ENCODE measurements at places on chromosomes 7 and 10.

DNA sequence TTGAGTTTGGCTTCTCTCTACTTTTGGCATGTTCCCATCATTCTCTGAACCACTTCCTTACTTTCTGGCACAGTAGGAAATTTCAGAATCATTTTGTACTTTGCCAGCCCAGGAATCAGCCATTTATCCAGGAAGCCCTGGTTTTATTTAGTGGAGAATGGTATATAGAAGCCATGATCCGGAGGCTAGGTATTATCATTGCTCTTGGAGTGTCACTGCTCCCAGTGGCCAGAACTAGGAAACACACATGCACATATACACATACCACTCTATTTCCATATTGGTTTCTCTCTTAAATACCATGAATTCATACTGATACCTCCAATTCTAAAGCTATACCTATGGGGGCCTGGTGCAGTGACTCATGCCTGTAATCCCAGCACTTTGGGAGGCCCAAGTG lies 36.3 kb downstream of the SUFU start:
- no peak for DNase-seq

DNA sequence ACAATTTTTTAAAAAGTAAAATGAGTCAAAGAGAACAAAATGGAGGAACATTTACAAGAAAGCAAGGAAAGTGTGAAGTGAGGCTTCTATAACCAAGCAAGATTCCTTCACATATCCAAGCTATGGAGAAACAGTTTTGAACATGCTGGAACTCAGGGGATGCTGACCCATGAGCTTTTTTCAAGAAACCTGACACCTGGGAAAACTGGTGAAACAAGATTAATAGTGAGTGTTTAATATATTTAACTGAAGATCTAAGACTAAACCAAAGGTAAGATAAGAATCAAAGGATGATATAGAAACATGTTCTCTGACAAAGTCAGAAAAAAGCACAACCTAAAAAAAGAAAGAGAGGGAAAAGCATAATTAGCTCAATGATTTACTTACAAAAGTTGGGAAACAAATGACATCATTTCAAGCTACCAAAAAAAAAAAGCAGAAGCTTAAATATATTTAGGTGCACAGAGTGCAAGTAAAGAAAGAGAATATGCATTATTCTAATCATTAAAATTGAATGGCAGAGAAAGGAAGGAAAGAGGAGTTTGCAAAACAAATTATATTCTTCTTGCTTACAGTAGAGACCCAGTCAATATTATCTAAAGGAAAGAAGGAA lies 24.9 kb downstream of the C7orf25 start:
- no peak for DNase-seq

- DNase-seq, result no peak
Measured at GRCh38 chr10:9018195-9019173, 964.0 kb downstream of the GATA3 start.

DNA sequence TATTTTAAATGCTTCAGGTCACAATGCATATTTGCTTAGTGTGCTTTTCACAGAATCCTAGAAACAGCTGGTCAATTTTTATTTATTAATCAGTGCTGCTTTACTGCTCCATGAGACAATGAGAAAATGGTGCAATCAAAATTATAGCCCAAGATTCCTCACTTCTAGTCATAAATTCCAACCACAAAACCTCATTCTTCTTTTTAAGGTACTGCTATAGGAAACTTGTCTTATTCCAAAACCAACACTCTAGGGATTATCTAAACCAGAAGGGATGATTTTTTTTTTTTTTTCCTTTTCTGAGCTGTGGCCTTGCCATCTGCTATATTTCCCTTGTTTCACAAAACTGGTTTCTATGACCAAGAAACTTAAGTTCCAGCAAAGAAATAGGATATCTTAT lies 64.0 kb upstream of the SEMA3A start:
- DNase-seq, result no peak

DNA sequence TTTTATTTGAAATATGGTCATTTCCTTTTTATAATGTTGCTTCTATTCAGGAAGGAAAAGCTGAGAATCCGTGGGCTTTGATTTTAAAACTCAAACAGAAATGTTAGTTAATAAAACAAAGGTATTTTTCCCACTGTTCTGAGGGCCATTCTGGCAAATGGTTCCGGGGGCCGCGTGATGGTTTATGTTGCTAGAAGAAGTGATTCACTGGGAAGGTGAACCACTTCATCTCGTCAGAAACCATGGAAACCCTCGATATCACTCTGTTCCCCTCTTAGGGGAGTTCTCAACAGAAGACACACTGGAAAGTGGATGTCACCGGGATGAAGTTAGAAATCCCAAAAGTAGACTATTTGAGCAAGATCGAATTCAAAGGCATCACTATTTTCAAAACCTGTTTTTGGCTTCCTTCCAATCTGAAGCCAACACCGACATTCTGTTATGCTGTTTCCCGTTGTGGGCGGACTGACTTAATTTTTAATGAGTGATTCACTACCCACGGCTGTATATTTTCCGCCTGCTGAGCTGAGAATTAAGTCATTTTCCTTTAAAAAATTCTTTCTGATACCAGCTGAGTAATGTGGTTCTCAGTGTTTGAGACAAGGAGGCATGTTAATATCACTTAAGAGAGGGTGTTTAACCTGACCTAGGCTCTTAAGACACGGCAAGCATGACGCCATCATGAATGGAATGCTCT lies 84.1 kb downstream of the PTPRE start:
- DNase-seq, result no peak

GRCh38 chr7:76343294-76343930 lies 15.4 kb downstream of the YWHAG start:
- no peak for DNase-seq

- no peak for DNase-seq
Measured at GRCh38 chr7:92641921-92642511, 51.8 kb upstream of the FAM133B start.

DNA sequence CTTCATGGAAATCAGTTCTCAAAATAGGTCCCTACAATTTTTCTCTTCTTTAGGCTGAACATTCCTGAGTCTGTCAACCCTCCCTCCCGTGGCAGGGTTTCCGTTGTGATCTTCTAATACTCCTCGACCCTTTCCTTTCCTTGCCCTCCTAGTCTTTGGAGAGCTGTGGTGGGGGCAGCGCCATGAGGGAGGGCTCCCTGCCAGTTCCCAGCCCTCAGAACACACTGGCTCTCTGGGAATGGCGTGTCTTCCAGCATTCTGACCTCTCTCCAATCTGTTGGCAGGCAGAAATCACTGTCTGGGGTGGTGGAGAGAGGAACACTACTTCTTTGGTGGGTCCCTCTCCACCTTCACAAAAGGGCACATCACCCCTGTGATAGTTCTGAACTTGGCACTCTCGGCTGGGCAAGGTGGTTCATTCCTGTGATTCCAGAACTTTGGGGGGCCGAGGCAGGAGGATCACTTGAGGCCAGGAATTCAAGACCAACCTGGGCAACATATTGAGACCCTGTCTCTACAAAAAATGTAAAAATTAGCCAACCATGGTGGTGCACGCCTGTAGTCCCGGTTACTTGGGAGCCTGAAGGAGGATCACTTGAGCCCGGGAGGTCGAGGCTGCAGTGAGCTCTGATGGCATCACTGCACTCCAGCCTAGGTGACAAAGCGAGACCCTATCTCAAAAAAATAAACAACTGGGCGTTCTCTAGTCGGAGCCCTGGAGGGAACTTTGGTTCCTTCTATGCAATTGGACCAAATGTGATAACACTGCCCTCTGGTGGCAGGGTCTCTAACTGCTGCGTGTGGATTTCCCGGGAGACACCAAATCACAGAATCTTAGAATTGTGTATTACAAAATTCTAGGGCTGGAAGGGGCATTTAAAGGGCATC lies 13.1 kb upstream of the ARPC1A start:
- DNase-seq, result peak; percentile 44

GRCh38 chr10:80094231-80094630 lies 15.8 kb downstream of the TMEM254 start:
- DNase-seq, result no peak

DNA sequence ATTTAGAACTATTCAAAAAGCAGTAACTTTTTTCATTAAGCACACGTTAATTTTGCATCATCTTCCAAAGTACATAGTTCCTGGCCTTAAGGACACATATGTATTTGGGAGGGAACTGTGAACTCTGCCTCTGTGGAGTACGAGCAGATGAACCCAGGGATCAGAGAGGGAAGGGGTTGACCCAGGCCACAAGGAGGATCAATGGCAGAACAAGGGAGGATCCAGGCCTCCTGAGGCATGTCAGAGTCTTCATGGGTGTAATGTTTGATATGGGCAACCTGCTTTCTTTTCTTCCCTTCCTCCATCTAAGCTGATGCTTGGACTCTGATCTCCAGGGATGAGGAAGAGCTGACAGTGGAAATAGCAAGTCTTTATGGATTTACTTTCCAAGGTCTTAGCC lies 164.0 kb downstream of the SH2D4B start:
- no peak for DNase-seq

DNA sequence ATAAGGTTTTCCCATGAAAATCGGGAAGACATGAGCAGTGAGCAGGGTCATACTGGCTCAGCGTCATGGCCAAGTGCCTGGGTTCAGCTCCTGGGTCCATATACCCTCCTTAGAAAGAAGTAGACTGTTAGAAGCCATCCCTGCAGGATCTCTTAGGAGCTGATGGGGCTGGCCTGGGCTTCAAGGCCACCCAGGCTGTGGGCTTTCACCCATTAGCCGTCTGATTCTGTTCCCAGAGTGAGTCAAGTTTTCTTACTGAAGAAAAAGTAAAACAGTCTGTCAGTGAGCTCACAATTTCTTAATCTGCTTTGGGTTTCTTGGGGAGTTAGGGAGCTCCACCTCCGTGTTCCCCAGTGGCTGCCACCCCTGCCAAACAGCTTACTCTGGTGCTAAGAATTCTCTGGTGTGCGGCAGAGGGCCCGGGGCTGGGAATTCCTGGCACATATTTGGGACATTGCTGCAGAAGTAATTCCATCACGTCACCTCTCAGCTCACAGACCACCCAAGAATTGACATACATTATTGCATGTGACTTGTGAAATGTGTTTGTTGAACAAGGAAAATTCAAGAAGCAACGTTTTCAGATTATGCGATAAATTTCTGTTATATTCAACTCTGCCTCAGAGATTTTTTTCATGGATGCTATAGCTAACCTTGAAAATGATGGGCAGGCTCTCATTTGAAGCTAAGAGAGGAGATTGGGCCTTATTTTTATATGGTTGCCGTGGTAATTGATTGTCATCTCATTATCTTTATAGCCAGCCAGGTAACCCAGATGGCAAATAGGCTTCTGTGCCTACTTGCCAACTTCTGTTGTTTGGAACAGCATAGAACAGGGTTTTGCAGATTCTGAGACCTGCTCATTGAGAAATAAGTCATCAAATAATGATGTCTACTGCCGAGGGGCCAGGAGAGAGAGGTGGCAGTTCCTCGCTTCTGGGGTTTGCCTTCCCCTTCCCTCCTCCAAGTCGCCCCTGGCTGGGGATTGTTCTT lies 166.4 kb downstream of the CHN2 start:
- no peak for DNase-seq

GRCh38 chr10:63206997-63207811 lies 74.1 kb downstream of the NRBF2 start:
- no peak for DNase-seq

- no peak for DNase-seq
Measured at GRCh38 chr10:49231086-49231820, 43.1 kb upstream of the TMEM273 start.

DNA sequence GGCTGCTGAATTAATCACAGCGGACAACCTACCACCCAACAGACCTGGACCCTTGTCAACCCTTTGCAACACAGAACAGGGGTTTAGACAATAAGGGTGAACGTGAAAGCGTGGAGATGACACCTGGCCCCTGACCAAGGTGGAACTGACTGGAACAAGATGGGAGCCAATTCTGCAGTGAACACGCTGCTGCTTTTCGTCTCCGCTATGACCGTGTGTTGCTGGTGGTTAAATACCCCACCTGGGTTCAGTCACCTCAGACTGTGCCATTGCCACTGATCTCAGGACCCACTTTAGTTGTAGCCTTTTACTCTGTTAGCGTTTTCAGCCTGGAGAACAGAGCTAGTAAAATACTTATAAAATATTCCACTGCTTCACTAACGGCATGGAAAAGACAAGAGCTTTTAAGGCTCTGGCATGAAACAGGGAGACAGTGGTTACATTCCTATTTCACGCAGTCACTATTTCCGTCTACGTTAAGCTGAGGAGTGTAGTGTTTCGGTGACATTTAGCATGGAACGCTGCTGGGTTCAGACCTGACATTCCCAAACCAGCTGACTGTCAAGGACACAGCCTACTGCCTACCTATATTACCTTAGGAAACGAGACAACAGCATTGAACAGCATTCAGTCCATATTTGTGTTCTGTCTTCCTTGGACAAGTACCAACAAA lies 119.5 kb upstream of the PRSS1 start:
- DNase-seq, result no peak

- DNase-seq, result no peak
Measured at GRCh38 chr10:114506871-114507385, 102.6 kb upstream of the AFAP1L2 start.

DNA sequence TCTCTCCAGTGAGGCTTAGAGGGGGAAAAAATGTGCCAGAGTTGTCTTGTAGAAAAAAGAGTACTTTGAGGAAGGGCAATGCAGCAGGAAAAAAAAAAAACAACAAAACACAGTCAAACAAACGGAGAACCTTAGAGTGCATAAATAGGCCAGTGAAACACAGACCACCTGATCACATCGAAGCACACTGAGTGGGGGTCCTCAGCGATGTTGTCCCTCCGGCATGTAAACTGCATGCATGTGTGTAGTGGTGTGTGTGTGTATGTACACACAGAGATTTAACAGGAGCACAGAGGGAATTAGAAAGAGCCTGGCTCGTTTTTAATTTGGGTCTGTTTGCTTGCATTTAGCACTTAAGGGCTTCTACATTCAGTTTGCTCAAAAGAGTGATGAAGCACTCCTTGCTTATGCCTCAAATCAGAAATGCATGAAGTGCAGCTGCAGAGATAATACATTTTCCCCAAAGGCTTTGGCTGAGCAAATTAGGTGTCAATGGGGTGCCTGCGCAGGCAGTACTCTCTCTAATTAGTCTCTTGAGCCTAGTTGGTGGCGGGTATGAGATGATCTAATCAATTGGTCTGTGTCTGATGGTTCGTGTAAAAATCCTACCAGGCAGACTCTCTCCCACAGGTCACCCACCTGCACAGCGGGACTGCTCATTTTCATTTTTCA lies 62.7 kb upstream of the FZD1 start:
- no peak for DNase-seq

- DNase-seq, result no peak
Measured at GRCh38 chr7:140899883-140900282, 24.8 kb downstream of the BRAF start.

GRCh38 chr7:151137076-151137675 lies 30.3 kb downstream of the GBX1 start:
- no peak for DNase-seq

GRCh38 chr7:51286401-51286800 lies 30.2 kb downstream of the COBL start:
- DNase-seq, result no peak

DNA sequence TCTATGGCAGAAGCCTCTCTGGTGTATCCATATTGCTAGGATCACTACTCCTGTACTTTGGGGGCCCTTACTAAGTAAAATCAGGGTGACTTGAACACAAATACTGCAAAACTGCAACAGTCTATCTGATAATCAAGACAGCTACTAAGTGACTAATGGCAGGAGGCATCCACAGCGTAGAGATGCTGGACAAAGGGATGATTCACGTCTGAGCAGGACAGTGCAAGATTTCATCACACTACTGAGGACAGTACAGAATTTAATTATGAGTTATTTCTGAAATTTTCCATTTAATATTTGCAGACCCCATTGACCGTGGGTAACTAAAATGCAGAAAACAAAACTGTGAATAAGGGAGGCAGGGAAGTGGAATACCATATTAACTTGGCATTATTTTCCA lies 10.4 kb downstream of the CUL2 start:
- no peak for DNase-seq

Data from effector memory CD4-positive, alpha-beta T cell (primary cell).